ENCODE measurements at places on chromosomes 5 and 9.

DNA sequence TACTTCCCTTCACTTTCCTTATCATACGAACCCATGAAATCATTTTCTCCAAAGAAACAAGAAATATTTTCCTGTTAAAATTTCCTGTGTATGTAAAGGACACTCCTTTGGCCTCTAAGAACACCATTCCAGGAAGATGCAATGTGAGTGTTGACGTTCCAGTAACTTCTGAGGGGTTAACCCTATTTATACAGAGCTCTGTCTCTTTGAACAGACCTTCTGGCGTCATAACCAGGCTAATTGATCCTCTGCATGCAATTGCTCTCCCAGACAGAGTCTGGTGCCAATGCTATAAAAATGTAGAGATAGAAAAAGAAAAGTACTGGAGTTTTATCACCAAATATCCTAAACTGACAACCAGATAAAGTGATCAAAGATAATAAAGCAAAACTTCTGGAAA lies 218.5 kb downstream of the TLE1 start:
- DNase-seq, result no peak

DNA sequence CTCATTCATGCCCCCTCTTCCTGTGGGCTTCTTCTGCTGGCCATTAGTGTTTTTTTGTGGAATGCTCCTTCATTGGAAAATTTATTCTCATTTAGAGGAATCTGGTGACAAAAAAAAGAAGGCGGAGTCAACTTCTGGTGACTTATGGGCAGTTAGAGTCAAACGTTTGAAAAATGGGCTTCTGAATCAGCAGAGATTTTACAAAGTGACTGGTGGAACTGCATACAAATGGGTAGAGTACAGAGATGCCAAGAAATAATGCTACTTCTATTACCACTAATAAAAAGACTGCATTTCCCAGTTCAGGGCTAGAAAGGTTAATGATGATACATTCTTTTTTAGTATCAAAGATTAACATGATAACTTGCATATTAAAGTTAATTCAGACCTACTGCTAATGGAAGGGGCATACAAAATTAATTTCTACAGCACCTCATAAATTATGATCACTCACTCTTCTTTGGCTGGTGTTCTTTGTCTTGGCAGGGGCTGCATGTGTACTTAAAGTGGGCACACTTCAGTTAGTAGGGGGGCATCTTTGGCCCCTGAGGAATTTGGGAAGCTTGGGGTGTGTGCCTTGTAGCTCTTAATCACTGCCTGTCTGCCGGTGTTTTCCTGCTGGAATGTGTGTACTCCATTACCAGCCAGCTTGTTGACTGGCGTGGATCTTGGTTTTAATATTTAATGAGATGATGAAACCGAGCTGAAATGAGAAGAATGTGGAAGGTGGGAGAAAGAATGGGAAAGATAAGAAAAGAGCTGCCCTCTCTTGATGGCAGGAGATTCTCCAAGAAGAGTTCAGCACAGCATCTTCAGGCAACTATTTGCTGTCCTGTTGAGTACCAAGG lies 148.9 kb downstream of the DOCK2 start:
- DNase-seq, result no peak

DNA sequence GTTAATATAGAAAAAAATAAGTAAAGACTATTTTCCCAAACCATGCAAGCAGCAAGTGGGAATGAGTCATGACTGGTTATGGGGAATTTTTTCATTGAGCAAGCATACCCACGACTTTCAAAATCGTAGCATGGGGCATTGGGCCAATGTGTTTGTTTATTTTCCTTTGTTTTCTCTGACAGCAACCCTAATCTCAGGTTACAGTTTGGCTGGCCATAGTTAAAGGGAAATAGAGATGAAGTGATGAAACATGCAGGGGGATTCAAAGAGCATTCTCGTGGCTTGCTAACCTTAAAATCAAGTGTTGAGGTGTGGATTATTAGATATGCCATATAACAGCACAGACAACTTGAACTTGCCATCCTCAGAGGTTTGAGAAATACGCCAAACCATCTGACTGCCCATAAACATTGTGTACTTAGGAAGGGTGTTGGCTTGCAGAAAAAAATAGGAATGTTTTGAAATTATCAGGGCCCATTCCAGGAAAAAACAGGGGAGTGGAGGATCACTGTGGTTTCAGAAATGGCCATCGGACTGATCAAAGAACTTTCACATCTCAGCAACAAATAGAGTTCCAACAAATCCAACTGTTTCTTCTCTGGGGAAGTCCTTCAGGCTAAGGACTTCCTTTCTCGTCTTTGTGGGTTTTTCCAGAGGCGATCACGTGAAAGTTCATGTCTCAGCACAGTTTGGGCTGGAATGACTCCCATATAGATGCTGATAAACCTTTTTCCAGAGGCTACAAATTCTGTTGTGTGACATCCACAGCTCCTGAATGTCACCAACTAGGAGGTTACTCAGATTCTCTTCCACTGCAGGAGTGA lies 259.1 kb downstream of the SYK start:
- no peak for DNase-seq

GRCh38 chr9:125391704-125392103 lies 130.1 kb downstream of the GAPVD1 start:
- no peak for DNase-seq

GRCh38 chr5:175309218-175309810 lies 134.7 kb downstream of the DRD1 start:
- no peak for DNase-seq

- no peak for DNase-seq
Measured at GRCh38 chr9:91750343-91750742, 199.7 kb downstream of the ROR2 start.

- DNase-seq, result no peak
Measured at GRCh38 chr9:7665874-7666273, 133.7 kb downstream of the DMAC1 start.

GRCh38 chr9:4600368-4600767 lies 61.7 kb upstream of the PLPP6 start:
- no peak for DNase-seq

DNA sequence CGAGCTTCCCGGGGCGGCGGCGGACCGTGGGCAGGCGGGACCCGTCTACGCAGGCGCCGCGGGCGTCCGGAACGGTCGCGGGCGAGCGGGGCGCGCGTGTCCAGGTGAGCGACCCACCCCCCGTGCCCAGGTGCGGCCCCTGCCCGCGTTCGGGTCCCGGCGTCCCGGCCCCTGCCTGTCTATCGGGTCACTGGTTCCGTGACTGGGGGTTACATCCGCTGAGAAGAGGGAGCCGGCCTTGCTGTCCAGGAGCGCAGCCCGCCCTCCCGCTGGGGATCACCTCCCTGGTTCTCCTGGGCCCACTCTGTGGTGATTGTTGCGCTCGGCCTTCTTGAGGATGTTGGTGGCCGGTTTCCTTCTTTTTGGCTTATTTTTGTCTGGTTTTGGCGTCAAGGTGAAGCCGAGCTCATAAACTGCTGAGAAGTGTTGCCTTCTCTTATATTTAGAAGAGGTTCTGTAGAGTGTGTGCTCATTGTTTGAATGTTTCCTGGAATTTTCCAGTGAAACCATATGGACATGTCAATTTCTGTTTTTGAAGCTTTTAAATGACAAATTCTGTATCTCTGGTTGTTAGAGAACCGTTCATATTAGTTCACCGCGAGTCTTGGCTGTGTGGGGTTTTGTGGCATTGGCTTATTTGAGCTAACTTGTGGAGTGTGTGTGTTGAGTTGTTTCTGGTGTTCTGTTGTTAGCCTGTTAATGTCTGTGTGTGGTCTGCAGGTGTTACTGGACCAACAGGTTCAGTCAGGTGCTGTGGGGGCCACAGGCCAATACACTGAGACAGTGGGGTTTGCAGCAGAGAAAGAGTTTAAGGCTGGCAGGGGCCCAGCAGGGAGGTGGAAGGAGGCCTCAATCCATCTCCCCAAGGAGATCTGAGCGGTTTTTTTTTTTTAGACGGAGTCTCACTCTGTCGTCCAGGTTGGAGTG lies 621 bp downstream of the CEP72 start:
- no peak for DNase-seq

DNA sequence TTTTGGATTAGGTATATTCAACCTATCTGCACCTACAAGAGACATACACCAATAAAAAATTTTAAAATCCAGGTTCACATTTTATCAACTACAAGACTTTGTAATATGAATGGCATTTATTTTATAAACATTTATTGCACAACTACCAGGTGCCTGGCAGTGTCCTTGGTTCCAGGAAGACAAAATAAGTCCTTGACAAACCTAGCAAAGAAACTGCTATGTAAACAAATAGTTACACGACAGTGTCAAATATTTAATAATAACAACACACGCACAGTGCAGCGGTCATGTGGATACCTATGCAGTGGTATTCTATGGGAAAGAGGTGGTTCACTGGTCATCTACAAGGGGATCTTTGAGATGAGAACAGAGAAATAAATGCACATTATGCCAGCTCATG lies 120.7 kb downstream of the MYO10 start:
- DNase-seq, result no peak

DNA sequence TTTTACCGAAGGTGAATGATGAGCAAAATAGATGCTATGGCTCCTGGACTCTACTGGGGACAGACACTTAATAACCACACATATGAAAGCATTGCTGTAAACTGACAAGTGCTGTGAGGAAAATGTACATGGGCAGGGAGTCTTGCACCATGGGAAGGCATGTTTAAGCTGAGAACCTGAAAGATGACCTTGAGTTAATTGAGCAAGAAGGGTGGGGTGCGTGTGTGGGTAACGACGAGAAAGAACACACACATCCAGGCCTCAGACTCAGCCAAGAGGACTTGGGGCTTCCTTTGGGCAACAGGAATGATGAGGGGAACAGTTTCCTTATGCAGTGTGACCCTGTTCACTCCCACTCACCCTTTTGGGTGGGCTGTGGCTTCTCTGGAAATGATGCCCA lies 73.1 kb downstream of the HSPA4 start:
- no peak for DNase-seq

DNA sequence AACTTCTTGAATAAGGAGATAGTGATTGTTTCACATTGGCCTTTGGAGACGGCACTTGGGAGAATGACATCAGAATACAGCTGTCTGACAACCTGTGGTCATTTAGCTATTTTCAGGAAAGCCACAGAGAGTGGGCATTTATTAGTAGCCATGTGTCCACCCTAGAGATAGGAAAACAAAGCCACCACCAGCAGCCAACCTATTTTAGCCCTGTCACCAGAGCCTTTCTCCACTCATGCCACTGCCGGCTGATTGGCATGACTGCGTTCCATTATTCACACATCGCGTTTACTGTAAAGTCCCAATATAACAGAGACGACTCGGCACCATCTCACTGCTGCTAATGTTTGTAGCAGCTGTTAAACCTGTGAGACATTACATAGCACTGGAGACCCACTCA lies 330.1 kb downstream of the NDUFS4 start:
- no peak for DNase-seq

DNA sequence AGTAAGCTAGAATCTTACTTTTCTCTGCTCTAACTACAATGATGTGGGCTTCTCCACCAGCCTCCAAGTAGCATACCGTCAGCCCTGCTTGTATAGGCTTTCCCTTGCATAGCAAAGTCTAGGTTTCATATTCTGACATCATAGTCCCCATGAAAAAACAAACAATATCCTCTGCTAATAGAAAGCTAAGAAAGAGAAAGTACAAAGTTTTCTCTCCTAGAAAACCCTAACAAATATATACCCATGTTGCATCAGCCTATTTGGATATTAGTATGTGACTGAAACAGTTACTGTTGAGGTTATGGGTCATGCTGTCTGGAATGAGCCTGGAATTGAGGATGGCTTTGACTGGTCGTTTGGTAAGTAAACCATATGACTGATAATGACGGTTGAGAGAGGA lies 1696.0 kb downstream of the MAT2B start:
- DNase-seq, result no peak

DNA sequence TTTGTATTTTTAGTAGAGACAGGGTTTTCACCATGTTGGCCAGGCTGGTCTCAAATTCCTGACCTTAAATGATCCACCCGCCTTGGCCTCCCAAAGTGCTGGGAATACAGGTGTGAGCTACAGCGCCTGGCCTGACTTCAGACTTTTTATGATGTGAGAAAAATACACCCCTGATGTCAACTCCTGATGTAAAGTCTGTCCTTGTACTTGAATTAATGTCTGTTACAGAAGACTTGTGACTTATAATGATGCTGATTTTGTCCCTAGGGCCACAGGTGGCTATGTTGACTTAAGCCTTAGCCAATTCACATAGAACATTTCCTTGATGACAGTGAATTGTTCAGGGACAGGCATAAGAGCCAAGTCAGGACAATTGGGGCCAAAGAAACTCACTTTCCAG lies 42.5 kb upstream of the MELK start:
- DNase-seq, result no peak

DNA sequence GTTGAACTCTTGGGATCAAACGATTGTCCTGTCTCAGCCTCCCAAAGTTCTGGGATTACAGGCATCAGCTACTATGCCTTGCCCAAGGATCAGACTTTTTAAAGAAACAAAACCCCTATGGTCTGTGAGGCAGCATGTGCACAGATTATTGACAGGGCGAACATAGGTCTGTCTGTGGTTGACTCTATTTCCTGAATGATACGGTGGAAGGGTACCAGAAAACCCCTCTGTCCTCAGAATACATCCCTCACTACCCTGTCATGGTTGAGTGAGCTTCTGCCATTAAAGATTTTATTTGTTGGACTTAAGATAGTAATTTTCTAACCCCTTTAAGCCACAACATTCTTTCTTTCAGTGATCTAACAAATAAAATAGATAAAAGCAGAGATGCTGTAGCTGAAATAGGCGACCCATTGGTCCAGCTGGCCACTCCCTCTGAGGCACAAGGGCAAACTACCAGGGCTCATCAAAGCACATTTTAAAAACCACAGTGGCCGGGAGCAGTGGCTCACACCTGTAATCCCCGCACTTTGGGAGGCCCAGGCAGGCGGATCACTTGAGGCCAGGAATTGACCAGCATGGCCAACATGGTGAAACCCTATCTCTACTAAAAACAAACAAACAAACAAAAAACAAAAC lies 84.9 kb upstream of the ANKRD55 start:
- DNase-seq, result no peak

DNA sequence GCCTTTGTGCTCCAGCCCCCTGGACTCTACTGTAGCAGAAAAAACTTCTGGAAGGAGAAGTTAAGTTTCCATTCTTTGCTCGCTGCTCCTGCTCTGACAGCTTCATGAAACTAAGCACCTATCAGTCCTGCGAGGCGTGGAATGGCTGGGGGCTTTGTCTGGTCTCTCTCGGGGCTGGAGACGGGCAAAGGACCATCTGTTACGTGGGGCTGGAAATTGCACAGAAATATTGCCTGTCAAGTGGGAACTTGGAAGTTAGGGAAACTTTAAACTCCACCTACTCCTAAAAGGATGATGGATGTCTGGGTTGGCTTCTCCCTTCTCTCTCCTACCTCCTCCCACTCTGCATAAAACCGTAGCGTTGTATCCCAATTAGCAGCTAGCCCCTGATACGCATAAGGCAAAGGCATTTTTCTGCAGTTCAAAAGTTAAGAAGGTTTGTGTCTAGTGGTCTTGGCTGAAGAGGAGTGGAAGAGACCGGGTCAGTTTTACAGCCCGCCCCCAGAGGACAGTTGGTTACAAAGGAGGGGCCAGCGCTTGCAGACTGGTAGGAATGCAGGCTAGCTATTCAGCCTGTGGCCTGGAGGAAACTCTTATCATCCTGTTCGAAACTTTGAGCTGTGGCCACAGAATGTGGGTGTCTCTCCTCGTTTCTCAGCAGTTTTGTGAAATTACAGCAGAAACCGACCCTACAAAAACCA lies 1.3 kb downstream of the FBXL7 start:
- no peak for DNase-seq

- DNase-seq, result no peak
Measured at GRCh38 chr5:78610163-78610583, 38.4 kb downstream of the LHFPL2 start.

Measured in stimulated activated CD4-positive, alpha-beta T cell treated with anti-CD3 and anti-CD28 coated beads, Interleukin-15, amount 100 ng/mL, for 1 hour (primary cell).